ENCODE measurements at places on chromosomes 4 and X. TPM values are rescaled to one million over a fixed set of nuclear protein-coding genes. Genes with fewer than 3 reads are reported as not detected.

Gene FAM199X
- total RNA-seq, result 6.0 TPM

Gene NEIL3
- total RNA-seq, result 21.9 TPM

Gene POU3F4
- not detected for total RNA-seq

DNA sequence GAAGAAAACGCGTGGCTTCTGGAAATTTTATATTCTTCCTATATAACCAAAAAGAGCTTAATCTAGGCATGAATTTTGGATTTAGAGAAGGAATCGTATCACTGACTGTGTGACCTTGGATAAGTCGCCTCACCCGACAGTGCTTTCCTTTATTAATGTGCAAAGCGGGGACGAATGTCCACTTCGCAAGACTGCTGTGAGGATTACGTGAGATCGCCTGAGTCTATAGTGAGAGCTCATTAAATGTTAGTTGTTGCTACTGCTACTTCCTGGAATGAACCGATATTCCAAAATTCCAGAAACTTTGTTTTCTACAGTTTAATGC lies 448 bp upstream of the TBC1D8B start:
- no peak overlapping the region for H3K27ac ChIP-seq
- H3K36me3 ChIP-seq, result no peaks in the 10 kb centered on the region
- no peak for DNase-seq

DNA sequence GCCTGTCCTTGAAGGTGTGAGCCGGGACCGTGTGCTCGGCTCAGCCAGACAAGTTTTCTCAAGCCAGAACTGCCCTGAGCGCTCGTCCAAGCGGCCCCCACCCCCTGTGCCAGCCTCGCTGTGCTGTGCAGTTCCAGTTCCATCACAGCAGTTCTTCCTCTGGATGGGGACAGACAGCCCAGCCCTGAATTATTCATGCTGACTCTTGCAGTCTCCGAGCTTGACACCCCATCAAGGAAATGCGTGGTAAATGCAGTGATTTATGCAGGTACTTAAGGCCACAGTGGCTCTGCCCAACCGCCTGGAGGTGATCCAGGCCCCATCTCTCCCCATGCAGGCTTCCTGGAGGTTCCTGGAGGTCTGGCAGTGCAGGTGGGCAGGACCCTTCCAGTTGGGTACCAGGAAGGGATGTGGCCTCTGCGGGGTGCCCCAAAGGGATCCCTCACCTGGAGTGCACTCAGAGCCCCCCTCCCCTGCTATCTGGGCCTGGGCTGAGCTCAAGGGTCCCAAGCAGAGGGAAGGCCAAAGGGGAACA lies 44.8 kb upstream of the HMX1 start:
- H3K4me3 ChIP-seq, result no peak overlapping the region
- DNase-seq, result no peak
- H3K27me3 ChIP-seq, result peaks cover 9% of the 10 kb centered on the region

Gene LRRC66
- total RNA-seq, result not detected

Gene ZCCHC4
- total RNA-seq, result 11.9 TPM

- no peak for DNase-seq
- H3K27me3 ChIP-seq, result no peaks in the 10 kb centered on the region
- no peak overlapping the region for H3K27ac ChIP-seq
- H3K36me3 ChIP-seq, result peaks cover 14% of the 10 kb centered on the region
Measured at GRCh38 chr4:55358246-55358645, 12.2 kb downstream of the SRD5A3 start.
